Urothelium cell line (cell line): ENCODE measurements at places on chromosomes 7 and 10.
A peak's percentile ranks its signal among the peaks of the same experiment; 100 is the strongest.

GRCh38 chr7:28466341-28466740, 54.0 kb downstream of the CREB5 start:
- DNase-seq: no peak

DNA sequence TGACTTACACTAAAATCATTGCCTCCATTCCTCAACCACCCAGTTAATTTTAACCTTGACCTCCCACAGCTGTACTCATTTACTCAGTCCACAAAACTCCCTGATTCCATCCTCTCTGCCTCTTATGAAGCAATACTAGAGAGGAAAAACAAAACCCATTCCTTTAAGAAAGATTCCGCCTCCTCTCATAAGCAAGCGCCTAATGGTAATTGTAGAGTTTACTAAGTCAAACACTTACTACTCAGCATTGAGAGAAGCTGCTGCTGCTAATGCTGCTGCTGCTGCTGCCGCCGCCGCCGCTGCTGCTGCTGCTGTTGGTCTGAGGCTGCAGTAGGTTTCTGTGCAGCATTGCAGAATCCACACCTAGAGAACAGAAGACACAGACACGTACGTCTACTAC, 2.1 kb upstream of the ADD3 start:
- DNase-seq: no peak

GRCh38 chr10:88892222-88892967, 12.3 kb downstream of the STAMBPL1 start:
- no peak for DNase-seq

- peak; percentile 71 for DNase-seq
Observed at GRCh38 chr10:7121154-7121797, 289.6 kb downstream of the SFMBT2 start.

DNA sequence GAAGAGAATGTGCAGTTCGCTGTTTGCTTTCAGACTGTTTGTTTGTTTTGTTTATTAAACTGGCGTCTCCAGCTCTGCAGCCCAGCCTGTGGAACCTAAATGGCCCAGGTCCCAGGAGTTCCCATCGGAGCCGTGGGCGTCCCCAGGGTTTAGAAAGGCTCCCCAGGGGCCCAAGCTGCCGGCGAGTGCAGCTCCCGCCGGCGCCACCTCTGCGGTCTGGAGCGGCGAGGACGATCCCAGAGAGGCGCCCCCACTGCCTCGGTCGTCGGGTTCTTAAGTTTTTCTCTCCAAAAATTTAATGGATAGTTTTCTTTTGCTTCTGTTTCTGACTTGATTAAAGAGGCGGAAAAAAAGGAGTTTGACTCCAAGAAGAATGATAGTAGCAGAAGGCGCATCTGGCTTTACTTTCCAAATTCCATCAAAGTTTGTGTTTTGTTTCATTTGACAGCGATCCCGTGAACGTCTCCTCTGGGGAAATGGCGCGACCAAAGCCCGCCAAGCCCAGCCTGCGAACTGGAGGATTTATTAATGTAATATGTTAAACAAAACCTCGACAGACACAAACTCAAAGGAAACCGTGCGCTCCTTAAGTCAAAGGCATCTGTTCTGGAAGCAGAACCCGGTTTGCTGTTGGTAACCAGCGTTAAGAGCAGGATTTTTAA, 718 bp upstream of the FZD1 start:
- DNase-seq: peak; percentile 75

- peak; percentile 26 for DNase-seq
Observed at GRCh38 chr10:76149182-76149581, 717.8 kb downstream of the LRMDA start.

DNA sequence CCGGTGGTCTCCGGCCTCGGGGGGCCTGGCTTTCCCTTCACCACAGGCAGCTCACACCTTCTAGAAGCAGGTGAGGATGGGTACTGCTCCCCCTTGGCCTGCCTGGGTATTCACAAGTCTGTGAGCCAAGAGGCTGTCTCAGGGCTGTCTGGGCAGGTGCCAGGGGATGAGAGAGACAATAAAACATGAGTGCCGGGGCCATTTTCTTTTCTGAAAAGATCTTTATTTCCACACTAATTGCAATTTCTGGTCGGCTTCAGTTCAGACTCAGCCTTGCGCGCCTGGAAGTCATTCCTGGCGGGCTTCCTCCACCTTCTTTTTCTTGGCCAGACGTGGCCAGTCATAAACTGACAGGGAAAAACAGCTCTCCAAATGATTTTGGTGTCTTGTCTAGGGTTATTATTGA, 171.2 kb downstream of the ARHGAP12 start:
- no peak for DNase-seq

GRCh38 chr10:6233725-6234277, 31.1 kb downstream of the PFKFB3 start:
- no peak for DNase-seq

DNA sequence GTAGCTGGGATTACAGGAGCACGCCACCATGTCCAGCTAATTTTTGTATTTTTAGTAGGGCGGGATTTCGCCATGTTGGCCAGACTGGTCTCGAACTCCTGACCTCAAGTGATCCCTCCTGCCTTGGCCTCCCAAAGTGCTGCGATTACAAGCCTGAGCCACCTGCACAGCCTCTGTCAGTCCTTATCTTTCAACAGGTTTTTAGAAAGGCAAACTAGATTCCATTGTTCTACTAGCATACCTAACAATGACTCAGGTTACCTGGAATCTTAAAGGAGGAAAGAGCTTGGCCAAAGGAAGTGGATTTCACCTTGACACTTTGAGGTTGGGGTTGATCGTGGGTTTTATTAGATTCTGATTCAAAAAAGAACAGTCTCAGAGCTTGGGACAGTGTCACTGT, 3.2 kb downstream of the ABCC2 start:
- DNase-seq: peak; percentile 31
